ENCODE measurements at places on chromosomes 4 and X.

DNA sequence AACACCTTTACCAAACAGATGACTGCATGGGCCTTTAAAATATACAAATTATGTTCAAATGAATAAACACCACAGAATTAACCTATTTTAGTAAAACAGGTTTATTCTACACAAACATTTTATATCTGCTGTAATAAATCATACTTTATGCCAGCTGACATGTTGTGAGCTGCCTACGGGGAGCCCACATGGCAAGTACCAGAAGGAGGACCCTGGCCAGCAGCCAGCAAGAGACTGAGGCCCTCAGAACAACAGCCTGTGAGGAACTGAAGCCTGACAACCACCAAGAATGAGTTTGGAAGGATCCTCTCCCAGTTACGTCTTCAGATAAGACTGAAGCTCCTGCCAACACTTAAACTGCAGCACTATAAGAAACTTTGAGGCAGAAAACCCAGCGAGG lies 377.0 kb downstream of the PDGFC start:
- DNase-seq, result peak; percentile 76

DNA sequence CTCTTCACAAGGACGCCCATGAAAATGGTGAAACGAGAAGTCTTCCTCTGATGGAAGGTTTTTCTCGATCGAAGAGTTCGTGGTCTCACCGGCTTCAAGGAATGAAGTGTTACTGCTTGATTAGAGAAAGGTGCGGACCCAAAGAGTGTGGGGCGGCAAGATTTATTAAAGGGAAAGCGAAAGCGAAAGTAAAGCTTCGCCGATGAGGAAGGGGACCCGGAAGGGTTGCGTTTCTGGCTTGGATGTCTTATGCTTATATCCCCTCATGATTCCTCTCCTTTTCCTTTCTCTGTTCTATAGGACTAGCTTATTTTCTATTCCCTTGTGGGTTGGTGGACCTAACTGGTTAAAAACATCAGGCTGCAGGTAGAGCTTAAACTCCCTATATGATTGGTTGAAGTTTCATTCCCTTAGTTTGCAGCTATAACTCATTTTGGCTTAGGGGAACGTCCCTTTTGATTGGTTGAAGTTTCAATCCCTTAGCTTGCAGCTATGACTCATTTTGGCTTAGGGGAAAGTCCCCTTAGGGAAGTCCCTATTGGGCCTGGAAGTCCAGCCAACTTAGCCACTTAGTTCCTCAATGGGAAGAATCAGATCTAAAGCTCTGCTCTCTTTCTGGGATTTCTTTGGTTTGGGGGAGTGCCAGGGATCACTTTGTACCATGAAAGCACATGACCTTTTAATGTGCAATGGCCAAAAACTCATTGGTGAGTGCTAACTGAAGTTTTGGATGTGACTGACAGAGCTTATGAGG lies 1025.0 kb upstream of the PCDH10 start:
- DNase-seq, result no peak

GRCh38 chrX:105263171-105263570 lies 42.7 kb upstream of the TEX13A start:
- DNase-seq, result no peak

DNA sequence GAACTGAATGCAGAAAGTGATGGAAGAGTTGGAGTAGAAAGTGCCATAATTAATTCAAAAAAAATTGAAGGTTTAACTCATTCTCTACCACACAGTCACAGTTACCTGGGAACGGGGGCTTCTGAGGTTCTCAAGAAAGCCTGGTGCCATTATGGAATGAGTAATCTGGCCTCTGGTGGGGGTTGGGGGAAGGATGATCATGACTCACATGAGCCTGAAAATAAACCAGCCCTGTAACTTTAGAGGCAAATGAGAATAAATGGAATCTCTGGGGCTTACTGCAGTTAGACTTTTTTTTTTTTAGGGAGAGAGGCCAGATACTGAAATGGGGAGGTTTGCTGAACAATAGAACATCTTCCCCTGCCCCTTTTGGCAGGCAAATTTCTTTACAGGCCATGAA lies 55.3 kb downstream of the SOD3 start:
- no peak for DNase-seq

DNA sequence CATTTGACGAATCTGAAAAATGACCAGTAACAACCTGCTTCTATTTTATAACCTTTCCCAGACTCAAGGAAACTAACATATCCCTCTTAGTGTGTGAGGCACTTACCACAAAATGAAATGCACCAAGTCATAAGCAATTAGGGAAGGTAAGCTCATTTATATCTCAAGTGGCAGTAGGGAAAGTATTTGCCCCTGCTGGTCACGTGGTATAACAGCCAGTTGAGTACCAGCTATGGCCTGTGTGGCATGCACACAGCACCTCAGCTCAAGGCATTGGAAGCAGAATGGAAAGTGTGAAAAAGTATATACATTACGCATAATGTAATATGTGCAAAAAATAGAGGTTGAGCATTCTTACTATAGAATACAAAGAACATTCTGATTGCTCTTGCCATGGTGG lies 178.3 kb upstream of the GYPA start:
- no peak for DNase-seq

DNA sequence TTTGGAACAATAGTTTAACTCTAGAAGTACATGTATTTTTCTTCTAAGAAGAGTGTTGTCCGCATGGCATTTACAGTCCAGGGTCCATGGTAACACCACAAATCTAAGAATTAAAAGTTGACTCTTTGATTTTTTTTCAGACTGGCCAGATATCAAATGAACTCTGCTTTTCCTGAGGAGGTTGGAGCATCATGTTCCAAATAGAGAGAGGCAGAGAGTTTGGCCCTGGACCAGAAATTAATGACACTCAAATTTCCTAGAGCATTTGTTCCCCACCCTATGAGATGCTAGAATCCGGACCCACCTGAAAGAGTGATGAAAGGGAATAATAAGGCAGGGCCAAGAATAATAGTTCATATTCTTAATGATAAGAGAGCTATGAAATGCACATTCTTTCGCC lies 47.0 kb upstream of the NAP1L5 start:
- no peak for DNase-seq
